Germinal center (tissue), 1 donor: ENCODE measurements at places on chromosomes 5 and 9.

- DNase-seq, result no peak
Measured at GRCh38 chr9:13962006-13962405, 351.9 kb downstream of the NFIB start.

- DNase-seq, result no peak
Measured at GRCh38 chr5:89816038-89816437, 593.5 kb downstream of the CETN3 start.

DNA sequence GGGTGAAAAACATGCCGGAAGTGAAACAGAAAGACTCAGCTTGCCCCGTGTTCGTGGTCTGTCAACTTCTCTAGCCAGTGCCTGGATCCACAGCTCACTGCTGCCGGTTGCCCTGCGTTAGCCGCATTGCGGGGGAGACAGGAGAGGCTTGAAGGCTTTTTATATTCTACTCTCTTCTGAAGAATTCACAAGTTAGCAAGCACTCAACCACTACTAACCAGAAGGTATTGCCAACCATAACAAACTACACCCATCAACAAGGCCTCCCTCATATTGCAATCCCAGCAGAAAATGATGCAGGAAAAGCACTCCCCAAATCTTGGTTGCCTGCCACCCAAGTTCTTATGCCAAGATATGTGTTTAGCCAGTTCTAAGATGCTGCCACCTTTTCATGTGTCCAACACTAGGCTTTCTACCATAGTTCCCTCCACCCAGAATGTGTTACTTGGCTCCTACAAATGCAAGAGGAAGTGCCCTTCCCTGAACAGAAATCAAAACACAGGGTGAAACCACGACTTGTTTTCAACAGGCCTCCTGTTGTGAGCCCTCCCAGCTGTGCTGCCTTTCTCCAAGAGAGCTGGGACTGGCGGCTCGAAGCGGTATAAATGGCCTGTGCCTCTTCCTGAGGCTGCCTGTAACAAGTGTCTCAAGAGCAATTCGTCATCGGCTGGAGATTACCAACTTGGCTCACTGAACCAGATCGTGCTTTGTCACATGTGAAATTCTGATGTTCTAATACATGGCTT lies 129.0 kb downstream of the SNX18 start:
- DNase-seq, result peak; percentile 69

- DNase-seq, result no peak
Measured at GRCh38 chr5:83475935-83476814, 4.6 kb downstream of the VCAN start.

DNA sequence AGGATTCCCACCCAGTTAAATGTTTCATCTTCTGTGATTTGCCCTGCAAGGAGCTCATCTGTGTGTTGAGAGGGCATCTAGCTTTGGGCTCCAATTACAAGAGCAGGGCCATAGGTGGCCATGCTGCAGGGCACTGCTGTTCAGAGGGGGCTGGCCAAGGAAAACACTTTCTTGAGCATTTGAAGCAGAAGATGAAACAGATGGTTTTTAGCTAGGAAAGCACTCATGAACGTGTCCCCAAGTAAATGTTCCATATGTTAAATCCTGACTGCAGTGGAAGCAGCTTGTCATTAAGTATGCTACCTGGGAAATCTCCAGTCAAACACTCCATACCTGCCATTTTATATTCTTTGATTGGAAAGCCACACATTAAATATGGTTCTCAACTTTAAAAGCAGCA lies 176.6 kb downstream of the FBXL7 start:
- no peak for DNase-seq

- no peak for DNase-seq
Measured at GRCh38 chr5:113061846-113062780, 85.5 kb downstream of the DCP2 start.

GRCh38 chr9:37429441-37430285 lies 7.2 kb downstream of the GRHPR start:
- no peak for DNase-seq

- DNase-seq, result no peak
Measured at GRCh38 chr5:23507278-23507685, at the start of gene PRDM9. Gene PRDM9 (plus strand): TSS chr5:23507609. CDS start chr5:23509034, 1,425 bp downstream.

- no peak for DNase-seq
Measured at GRCh38 chr5:21145376-21145775, 1157.4 kb upstream of the CDH18 start.

- no peak for DNase-seq
Measured at GRCh38 chr9:117293206-117294114, 121.4 kb downstream of the ASTN2 start.

- DNase-seq, result no peak
Measured at GRCh38 chr9:23322392-23322791, 503.6 kb downstream of the ELAVL2 start.

DNA sequence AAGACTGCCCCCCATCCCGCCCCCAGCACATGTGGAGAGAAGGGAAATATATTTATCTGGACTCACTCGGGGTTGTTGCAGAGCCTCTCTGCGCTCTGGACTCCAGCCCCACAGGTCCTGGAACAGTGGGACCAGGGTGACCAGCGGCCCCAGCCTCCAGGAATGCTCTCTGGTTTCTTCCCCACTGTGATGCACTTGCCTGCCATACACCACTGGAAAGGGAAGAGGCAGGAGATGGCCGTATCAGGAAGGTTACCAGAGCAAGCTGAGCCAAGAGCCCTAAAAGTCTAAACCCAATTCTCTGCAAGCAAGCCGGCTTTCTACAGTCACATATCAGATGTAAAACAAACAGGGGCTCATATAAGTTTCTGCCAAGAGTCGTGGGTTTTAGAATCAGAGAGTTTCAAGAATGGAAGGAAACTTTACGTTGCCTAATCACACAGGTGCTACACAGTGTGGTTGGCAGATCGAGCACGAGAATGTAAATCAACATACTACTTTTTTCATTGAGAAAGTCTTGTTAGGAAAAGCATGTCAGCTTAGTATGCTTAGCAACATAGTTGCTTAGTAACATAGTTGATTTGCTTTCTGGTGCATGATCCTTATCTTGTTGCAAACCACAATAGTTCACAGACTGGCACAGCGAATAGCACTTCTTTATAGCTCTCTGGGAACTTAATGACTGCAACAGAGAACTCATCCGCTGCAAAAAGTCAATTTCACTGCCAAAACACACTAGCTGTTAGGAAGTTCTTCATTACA lies 201.2 kb downstream of the TARS1 start:
- no peak for DNase-seq

DNA sequence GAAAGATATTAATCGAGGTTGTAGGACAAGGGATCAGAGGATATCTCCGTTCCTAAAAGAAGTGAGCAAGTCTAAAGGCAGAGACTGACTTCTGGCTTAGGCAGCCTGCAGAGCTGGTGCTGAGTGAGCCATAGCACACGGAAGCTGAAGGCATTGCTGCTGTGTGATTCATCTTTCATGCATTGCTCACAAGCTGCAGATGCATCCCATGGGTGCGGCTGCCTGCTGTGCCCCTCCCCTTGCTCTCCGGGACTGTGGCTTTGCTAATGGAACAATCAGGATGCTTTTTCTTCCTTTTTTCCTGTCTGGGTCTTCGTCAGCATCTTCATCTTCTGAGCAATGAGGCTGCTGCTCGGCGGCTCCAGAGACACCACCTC lies 341.4 kb downstream of the DIRAS2 start:
- no peak for DNase-seq

- DNase-seq, result no peak
Measured at GRCh38 chr9:127568618-127568970, 43.5 kb upstream of the STXBP1 start.

DNA sequence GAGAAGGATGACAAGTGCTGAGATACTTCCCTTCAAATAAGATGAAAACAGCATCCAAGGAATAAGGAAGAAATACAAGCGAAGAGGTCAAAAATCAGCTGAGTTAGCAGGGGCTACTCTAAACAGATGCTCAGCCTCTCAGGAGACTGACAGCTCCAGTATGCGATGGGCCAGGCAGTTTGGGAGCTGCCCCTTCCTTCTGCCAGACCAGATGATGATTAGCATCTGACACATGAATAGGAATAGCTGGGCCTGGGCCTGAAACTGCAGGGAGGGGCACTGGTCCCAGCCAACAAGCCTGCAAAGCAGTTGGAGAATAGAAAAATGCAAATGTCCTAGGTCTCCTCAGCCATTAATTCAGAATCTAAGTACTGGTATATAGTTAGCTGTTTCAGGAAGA lies 13.1 kb upstream of the MAP3K1 start:
- DNase-seq, result no peak

DNA sequence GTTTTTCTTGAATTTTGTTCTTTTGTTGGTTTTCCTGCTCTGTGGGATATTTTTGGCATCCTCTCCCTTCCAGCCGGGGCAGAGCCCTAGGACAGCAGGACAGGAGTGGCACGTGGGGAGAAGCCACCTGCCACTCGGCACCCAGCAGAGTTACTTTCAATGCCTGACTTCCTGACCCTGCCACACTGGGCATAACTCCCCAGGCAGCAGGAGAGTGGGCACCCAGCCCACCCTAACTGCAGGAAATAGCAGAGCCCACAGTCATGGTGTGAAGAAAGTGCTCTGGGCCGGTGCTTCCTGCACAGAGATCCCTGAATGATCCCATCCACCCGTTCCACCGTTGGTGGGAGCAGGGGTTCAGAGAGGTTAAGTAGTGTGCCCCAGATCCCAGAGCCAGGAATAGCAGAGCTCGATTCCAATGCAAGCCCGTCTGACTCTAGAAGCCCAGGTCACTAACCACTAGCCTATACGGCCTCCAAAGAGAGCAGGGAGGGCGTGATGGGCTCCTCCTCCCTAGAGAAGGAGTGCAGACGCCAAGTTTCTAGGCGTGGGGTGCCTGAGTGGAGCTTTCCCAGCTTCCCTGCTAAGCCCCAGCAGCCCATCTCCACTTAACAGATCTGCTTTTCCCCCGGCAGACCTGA lies 8.1 kb upstream of the NUP214 start:
- DNase-seq, result no peak
